ENCODE measurements at places on chromosomes 6 and 20.

- DNase-seq = no peak
These were observed 46.6 kb downstream of the DTNBP1 start for GRCh38 chr6:15616261-15616660.

GRCh38 chr6:16108921-16109658 is 19.8 kb upstream of the MYLIP start:
- no peak for DNase-seq

DNA sequence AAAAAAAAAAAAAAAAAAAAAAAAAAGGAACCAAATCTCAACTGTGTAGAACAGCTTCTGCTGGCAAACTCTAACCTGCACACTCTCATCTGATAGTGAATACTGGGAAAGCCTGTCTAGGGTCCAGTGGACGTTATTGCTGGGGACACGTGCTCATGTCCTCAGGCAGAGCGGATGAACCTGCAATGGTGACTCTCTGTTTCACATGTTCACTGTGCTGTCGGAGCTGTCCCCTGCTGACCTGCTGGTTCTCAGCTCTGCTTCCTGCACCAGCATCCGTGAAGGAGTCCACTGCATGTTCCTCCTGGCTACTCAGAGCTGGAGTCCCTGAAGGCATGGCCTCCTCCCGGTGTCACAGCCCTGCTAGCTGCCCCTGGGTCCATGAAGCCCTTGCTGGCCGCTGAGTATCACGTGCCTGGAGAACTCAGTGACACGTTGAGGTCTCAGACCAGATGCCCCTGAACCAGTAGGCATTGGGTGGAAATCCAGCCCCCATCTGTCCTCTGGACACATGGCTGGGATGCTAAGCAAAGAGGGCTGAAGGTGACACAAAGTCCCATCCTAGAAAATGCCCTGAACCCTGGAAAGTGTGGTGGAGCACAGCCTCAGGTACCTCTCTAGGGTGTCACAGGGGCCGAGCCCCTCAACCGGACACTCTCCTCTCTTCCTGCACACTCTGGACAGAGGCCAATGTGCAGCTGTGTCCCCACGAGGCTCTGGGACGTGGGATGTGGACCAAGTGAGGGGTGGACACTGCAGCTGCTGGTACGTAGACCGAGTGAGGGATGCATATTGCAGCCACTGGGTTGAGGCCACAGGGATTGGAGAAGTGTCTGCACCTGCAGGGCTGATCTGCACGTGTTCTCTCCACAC is 54.9 kb upstream of the FRMD1 start:
- no peak for DNase-seq

DNA sequence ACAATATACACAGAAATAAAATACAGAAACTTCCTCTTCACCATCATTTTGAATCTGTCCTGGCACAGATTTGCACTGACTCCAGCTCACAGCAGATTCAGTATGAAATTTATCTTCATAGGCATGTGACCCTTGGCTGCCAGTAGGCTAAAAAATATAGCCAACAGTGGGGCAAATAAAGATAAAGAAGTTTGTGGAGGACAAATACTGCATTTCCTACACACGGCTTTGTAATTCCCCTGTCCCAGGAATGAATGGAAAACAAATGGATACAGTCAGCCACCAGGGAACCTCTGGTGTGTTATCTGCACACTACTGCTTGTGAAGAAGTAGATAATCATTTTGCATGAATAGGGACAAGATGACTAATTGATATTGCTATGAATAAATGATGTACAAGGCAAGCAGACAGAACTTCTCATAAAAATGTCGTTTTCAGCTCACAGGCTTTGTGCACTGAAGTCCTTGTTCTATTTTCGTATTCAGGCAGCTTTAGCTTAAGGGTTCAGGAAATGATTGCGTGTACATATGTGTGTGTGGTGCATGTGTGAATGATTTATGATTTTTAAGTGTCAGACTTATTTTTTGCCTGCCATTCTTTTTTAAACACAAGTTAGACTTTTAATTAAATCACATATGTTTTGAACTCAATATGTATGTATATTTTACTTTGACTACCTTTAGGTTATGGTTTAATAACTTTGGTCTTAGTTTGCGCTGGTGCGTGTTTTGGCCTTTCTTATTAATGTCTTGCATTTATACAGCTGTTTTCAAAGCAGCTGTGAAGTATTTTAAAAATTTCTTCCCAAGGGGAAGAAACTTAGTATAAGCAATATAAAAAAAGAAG is 543.8 kb upstream of the JAG1 start:
- no peak for DNase-seq

- DNase-seq = no peak
These were observed 353.1 kb downstream of the CDC5L start for GRCh38 chr6:44740566-44741120.

DNA sequence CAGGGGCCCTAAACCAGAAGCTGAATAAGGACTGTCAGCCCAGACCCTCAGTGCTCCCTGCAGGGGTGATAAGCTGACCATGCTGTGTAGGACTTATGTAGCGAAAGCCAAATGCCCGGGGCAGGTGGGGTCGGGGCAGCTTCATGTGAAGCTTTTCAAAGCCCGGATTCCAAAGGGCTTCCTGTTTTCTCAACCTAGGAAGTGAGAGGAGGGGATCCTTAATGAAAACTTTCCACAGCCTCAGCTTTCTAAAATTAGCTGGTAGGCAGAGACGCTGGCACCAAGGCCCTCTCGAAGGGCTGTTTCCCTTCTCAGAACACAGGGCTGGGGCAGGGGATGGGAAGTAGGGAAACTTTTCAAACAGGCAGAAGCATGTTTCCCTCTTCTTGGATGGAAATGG is 148.9 kb downstream of the NFATC2 start:
- DNase-seq = no peak

DNA sequence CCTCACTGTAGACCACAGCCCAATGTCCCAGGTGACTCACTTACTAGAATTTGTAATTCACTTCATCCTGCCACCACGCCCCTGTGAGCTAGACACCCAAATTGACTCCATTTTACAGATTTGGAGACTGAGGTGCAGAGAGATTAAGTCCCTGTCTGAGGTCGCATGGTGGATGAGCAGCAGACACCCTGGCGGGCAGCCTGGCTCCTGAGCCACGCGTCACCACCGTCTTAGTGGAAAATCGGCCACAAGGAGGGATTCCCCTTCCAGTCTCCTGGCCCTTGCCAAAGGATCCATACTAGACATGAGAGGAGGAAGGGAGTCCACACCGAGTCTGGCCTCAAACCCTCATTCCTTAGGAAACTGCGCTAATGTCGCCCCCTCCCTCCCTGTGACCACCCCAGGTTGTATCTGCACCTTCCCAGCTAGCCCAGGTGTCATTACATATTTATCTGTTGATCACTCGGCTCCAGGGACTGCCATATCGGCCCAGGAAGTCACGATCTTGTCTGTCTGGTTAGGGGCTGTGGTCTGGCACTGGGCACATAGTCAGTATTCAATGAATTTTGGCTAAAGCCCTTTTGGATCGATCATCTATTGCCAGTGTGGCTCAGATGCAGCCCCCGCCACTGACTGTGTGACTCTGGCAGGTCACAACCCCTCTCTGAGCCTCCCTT is 25.7 kb upstream of the PTGIS start:
- DNase-seq = no peak

DNA sequence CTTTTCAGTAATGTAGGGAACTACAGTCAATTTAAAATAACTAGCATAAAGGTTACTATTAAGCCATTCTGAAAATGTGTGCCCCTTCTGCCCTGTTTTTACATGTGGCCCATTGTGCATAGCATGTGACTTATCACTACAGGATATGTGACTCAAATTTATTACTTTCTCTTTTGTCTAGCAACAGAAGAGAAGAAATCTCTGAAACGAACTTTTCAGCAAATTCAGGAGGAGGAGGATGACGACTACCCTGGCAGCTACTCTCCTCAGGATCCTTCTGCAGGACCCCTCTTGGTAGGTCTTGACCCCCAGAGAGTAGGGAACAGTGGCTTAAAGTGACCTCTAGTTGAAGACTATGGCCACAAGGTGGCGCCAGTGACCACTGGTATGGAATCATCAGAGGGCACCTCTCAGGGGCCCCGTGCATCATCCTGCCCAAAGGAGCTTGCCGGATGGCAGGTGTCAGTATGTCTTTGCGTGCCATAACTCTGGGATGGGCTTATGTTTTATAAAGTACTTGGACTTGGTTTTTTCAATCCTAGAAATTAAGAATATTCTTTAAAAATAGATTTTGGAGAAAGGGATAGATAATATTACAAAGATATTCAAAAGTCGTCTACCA is 23.9 kb downstream of the RPRD1B start:
- peak; percentile 80 for DNase-seq

DNA sequence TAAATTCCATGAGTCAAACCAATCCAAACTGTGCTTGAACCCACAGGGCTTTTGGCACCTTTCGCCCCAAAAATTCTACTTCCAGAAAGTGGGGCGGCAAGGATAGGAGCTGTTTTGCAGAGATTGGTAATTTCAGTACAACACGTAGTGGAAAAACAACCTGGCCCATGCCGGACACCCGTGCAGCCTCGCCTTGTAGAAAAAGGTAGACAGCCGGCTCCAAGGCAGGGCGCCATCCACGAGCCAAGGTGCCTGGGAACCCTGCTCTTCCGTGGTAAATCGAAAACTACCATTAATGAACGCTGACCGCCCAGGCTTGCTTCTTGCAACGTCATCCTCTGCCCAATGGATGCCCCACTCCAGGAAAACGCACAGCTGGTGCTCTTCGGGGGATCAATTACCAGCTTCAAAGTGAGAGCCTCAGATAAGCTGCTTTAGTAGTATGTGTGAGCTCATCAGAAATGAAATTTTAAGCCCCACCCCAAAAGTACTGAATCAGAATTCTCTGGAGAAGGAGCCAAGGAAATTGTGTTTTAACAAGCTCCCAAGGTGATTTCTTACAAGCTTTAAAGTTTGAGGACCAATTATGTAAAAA is 1.8 kb downstream of the OOEP start:
- no peak for DNase-seq

GRCh38 chr6:116090251-116090650 is 10.4 kb upstream of the NT5DC1 start:
- no peak for DNase-seq

GRCh38 chr20:47679462-47679861 is 105.8 kb downstream of the SULF2 start:
- no peak for DNase-seq
